ENCODE measurements at places on chromosomes 16 and 17. TPM values are rescaled to one million over a fixed set of nuclear protein-coding genes. Genes with fewer than 3 reads are reported as not detected.

Gene CEP295NL
- total RNA-seq: 6.4 TPM

Gene TBC1D28
- total RNA-seq: 0.44 TPM

Gene PDE6G
- total RNA-seq: not detected

Gene SLC6A2
- total RNA-seq: not detected

Gene FNDC8
- total RNA-seq: not detected

Gene P4HB
- 259 TPM for total RNA-seq

Gene STH
- 4.1 TPM for total RNA-seq

Gene TSNAXIP1
- 3.4 TPM for total RNA-seq

Gene METTL9
- total RNA-seq: 108 TPM

Gene CD300H
- total RNA-seq: not detected

Gene FBXO39
- not detected for total RNA-seq

Gene GGA2
- 51.6 TPM for total RNA-seq

Gene IL21R
- total RNA-seq: 0.86 TPM
